ENCODE measurements at places on chromosomes 5 and 9.

DNA sequence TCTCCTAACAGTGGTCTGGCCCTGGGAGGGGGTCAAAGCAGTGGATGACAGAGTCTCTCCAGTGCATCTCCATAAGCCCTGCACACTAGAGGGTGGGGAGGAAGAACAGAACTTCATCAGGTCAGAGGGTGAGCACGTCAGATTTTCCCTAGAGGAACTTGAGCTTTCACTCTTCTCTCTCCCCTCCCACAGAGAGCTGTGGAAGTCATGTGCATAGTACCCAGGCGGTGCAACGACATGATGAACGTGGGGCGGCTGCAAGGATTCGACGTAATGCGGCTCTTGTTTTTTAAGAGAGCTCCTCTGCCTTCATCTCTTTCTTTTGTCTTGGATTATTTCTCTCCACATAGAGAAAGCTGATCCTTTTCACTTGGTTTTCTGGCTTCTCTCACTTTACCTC, 100.2 kb upstream of the OTULINL start:
- DNase-seq: no peak

DNA sequence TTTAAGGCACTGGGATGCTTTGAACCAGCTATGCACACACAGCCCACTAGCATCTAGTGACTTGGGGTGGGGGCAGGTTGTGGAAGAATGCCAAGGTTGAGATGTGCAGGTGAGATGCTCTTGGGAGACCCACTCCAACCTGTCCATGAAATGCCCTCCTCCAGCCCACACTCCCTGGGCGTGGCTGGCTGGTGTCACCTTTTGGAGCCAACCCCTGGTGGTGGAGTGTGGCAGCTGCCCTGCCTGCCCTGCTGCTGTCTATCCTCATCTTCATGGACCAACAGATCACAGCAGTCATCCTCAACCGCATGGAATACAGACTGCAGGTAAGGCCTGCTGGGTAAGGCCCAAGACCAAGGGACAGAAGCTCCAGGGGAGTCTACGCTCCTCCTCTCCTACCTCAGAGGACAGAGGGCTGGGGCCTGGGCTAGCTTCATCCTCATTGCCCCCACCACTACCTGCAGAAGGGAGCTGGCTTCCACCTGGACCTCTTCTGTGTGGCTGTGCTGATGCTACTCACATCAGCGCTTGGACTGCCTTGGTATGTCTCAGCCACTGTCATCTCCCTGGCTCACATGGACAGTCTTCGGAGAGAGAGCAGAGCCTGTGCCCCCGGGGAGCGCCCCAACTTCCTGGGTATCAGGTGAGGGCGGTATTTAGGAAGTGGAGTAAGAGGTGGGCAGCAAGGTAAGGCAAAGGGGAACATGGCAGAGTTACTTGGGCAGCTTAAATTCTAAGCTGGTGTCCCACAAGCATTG, 7.4 kb downstream of the SLC4A9 start:
- no peak for DNase-seq

DNA sequence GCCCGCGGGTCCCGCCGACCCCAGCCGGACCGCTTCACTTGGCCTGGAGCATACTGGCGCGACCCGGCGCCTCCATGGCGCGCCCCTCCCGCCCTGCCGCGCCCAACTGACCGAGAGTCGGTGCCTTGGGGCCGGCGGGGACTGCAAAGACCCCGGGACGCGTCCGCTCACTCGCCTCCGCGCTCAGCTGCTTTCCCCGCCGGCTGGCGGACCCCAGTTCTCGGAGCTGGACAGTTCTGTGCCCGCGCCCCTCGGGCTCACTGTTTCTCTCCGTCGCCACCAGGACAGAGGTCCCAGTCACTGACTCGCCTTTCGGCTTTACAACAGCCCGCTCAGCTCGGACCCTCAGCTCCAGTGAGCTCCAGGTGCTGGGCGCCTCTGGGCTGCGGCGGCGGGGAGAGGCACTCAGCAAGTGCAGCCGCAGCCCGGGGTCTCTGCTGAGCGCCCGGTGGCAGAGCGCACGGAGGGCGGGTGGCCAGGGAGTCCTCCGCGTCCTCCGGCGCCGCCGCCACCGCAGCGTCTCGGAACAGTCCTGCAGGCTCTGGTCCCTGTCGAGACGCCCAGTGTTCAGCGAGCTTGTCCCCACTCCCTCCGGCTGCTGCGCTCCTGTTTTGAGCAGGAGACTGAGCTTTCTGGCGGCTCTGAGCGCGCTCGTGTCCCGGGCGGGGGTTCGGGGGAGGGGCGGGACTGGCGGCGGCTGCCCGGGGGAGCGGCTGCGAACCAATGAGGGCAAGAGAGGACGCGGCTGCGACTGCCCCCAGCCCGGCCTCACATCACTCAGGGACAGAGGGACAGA, at the start of gene SMIM32:
Gene SMIM32, minus strand, starts transcription at position 637 of the 796 bp plus-strand sequence. CDS start 638 bp downstream, outside the sequence.
- no peak for DNase-seq

GRCh38 chr9:86825299-86825698, 122.0 kb downstream of the GAS1 start:
- DNase-seq: no peak

DNA sequence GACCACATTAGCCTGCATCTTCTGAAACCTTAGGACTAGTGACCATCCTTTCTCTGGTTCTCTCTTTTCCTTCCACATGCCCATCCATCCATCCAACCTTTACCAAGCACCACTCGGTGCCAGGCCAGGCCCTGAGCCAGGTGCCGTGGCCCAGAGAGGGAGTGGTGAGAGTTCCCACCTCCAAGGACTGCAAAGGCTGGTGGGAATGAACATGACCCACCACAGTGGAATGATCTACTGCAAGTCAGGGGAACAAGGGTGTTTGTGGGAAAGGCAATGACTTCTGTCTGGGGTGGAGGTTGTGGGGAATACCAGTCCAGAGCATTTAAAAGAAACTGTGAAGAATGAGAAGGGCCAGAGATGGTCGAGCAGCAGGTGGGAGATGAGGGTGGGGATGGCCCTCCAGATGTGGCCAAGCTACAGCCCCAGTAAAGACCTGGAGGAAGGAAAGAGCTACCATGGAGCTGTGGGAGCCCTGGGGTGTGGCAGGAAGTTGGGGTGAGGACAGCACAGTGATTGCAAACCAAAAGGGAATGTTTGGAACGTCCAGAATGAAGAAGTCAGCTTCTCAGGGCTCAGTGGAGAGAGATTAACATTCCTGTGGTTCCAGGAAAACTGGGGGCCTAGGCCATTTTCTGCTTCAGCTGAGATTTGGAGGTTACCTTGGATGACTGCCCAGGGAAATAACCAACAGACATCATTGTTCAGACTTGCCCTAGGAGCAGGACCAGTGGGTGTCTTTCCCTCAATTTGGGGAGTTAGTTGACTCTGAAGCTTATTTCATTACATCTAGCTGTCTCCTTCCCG, 30.7 kb upstream of the CORO2A start:
- DNase-seq: peak; percentile 99
